ENCODE measurements at places on chromosomes 2 and 18.

DNA sequence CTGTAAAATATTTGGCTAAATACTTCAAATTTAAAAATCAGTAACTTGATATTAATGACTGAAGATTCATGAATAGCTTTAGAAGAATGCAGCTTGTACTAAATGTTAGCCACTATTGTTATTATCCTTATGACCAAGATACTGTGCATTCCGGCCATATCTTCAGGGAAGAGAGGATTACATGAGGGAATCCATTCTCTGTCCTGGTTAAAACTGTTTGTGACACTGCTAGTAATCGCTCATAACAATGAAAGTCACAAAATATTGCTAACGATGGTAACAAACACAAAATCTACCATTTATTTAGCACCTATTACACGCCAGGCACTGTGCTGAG, 217.7 kb downstream of the PRKCE start:
- no peak for DNase-seq

DNA sequence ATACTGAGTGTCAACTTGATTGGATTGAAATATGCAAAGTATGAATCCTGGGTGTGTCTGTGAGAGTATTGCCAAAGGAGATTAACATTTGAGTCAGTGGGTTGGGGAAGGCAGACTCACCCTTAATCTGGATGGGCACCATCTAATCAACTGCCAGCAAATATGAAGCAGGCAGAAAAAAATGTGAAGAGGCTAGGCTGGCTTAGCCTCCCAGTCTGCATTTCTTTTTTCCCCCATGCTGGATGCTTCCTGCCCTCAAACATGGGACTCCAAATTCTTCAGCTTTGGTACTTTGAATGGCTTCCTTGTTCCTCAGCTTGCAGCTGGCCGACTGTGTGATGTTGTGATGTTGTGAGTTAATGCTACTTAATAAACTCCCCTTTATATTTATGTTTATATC, 577.4 kb downstream of the CPS1 start:
- no peak for DNase-seq

GRCh38 chr18:22169889-22170420, 566 bp downstream of the GATA6 start:
- DNase-seq, result no peak

DNA sequence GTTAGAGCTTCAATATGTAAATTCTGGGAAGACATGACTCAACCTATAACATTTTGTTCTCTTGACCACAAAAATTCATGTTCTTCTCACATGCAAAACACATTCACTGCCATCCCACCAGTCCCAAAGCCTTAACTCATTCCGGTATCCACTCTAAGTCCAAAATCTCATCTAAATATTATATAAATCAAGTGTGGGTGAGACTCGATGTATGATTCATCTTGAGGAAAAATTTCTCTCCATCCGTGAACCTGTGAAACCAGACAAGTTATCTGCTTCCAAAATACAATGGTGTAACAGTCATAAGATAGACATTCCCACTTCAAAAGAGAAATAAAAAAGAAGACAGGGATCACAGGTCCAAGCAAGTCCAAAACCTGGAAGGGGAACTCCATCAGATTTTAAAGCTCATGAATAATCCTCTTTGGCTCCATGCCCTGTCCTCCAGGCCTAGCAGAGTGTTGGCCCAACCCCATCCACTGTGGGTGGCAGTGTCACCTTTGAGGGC, 101.3 kb downstream of the RAD51AP2 start:
- DNase-seq, result no peak

DNA sequence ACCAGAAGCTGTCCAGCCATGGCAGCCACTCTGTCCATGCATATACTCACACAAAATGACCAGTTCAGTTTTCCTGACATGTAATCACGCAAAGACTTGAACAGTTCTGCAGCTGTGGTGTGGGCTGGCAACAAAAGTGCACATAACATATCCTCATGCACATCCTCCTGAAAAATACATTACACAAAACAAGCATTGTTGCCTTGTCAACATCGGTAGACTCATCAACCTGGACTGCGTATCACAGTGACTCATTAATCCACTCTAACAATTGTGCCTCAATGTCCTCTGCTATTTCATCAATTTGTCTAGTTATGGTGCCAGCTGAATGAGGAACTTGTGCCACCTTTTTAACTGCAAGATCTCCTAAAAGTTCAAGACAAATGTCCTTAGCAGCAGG, 19.5 kb downstream of the RBKS start:
- DNase-seq, result no peak

DNA sequence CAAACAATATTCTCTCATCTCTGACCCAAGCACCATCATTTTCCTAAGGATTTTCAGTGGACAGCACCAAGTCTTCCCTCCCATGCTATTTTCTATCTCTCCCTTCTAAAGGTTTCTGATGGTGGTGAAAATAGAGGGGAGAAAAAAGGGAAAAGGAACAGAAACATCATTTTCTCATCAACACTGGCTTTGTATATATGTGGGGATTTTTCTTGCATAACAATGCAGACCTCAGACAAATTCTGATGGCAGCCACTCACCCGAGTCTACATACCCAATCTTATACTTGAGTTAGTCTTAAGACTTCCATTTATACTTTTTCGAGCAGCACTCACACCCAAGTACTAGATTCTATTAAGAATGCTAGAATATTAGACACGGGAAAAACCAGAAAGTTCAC, 95.8 kb downstream of the TMEM163 start:
- no peak for DNase-seq

GRCh38 chr18:10164271-10165071, 250.7 kb downstream of the VAPA start:
- DNase-seq, result no peak

GRCh38 chr18:37006742-37007141, 177.8 kb downstream of the KIAA1328 start:
- DNase-seq, result no peak

GRCh38 chr2:16693854-16694253, 28.2 kb upstream of the CYRIA start:
- DNase-seq, result no peak

GRCh38 chr2:78201064-78201575, 678.9 kb upstream of the LRRTM4 start:
- no peak for DNase-seq

DNA sequence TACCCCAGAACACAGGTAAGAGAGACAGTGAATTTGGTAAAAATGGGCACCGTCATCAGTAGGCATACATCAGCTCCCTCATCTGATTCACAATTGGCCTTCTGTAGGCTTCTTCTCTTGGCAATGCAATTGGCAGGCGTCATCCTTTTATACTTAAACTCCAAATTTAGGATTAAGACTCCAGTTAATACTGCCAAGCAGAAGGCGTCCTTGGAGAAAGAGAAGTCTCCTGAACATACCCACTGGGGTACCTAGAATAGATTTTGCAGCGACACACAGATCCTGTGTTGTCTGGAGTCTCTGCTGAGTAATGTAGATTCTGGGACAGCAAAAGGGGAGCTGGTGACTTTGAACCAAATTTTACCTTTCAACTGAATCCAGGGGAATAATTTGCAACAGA, 592 bp upstream of the METAP1D start:
- no peak for DNase-seq

DNA sequence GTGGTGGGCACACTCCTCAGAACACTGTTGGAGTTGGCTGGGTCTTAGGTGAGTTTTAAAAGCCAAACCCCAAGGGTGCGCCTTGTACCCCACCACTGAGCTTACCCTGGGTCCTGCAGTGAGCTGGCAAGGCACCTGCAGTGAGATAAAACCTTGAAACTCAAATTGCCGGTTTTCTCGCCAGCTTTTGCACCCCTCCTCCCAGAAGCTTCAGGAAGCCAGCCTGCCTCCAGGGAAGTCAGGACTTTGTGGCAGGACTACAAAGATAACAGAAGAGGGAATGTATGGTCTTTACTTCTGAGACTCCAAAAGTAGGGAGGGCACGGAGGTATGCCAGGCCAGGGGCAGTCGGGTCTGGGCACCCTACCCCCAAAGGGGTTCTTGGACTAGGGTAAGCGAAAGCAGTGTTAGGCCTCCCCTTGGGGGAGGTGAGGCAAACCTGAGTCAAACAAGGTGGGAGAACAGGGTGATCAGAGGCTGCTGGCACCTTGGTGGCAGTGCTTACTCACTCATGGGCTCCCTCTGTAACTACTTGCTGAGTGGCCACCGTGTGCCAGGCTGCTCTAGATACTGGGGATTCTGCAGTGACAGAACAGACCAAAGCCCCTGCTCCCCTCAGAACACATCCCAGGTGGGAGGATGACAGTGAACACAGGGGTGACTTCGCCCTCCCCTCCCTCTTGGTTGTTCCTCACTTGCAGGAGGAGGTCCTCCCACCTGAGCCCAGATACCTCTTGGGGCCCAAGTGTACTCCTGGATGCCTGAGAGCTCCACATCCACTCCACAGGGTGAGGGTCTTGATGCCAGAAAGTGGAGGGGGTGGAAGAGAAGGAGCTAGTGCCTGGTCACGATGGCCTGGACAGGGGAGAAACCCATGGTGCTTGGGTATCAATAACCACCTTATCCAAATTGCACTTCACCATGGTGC, 69.3 kb upstream of the RGPD5 start:
- no peak for DNase-seq

DNA sequence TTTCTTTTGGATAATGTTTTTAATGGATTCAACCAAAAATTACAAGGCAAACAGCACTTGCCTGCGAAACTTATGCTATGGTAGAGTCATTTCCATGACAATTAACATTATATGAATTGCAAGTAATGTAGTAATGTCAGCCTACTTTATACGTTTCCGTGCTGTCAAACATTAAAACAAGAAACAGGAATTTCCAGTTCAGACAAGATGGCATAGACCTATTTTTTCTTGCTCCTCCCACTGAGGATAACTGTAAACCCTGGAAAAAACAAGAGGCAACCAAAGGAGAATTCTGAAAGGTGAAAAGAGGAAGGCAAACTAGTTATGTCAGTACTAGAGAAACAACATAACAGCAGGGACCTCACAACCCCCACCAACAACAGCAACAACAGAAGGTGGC, 170.7 kb downstream of the DIS3L2 start:
- DNase-seq, result no peak

DNA sequence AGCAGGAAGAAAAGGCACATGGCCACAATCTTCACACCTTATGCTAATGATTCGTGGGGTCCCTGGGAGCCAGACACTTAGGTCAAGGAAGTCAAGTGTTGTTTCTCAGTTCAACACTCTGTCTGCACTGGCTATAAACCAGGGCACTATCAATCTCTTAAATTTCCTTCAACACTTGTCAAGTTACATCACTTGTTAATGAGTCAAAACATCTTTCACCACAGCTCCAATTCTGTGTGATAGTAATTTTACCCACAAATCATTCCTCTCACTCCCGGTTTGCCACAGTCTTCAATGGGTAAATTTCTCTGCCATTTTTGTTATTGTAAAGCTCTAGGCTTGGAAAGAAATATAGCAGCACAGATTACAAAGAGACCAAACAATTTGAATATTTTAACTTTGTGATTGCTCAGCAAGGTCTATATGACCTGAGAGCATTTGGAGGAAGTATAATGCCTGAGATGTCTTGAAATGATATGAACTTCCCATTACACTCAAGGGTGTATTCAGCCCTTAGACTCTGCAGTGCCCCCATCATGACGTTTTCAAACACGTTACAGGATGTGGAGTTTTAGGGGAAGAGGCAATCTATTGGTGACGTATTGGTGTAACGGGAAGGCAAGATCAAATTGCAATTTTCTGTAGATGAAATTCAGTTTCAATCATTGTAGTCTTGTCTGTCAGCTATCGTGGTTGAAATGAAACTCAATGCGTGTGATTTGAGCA, 78.7 kb downstream of the ICOS start:
- DNase-seq, result no peak

GRCh38 chr18:32308493-32309120, 118.8 kb downstream of the MEP1B start:
- no peak for DNase-seq

GRCh38 chr2:236970656-236971010, 115.1 kb upstream of the COPS8 start:
- no peak for DNase-seq

DNA sequence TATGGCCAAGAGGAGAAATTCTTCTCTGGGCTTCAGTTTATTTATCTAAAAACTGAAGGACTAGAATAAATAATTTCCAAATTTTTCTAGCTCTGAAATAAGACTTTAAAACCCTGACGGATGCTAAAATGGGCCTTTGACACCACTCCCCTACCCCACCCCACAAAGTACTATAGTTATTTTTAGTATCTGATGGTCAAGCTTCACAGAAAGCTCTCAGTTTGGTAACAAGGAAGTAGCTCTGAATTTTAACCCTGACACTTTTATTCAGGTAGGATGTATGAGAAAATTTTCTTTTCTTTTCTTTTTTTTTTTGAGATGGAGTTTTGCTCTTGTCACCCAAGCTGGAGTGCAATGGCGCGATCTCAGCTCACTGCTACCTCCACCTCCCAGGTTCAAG, 2.4 kb downstream of the RBKS start:
- no peak for DNase-seq

DNA sequence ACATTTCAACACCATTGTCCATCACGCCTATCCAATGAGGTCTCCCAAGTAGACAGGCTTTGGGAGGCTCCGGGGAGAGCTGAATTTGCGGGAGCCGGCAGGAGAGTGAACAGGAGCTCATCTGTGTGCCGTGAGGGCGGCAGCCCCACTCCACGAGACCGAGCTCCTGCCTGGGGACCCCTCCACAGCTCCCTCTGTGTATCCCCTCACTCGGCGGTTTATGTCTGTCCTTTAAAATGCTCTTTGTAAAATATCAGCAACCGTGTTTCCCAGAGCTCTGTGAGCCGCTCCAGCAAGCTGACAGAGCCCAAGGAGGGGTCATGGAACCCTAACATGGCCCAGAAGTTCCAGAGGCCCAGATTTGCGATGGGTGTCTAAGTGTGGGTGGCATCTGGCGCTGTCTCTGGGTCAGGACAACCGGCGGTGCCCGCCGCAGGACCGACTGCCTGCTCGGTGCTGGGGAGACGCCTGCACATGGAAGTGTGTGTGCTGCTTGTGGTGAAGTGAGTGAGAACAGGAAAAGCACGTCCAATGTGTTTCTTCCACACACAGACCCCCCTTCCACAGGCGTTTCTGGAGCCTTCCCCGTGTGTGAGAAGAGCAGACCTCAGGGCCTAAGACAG, 34.8 kb downstream of the SLC66A2 start:
- DNase-seq, result no peak

- DNase-seq, result no peak
Observed at GRCh38 chr2:8790739-8791162, 46.7 kb downstream of the KIDINS220 start.

DNA sequence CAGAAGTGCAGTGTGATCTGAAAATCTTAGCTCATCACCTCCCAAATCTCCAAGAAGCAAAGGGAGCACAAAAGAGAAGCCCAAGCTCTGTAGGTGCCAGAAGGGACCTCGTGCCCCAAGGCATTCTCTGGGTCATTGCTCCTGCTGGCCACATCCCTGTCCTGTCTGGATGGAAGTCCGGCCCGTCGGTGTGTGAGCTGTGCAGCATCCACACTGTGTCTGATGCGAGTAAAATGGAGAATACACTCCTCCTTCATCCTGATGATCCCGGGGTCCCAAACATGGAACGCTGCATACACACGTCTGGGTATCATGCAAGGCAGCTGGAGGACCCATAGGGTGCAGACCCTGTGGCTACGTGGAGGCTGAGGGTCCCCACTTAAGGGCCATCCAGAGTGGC, 851.4 kb downstream of the GALR1 start:
- DNase-seq, result no peak

DNA sequence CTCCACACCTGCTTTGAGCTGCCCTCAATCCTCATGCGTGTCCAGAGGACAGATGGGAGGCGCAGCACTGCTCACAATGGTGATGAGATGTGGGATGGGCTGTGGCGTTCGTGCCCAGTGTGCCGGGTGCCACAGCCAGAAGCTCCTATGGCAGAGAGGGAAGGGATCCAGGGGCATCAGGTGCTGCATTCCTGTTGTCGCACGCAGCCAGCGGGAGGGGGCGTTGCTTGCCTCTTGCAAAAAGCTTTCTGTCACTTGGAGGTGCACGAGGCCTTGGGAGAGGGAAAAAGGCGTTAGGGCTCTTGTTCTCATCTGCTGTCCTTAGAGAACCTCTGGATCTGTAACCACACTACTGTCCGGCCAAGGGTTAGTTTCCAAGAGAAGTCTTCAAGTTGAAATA, 29.2 kb upstream of the ALLC start:
- no peak for DNase-seq
